ENCODE measurements at places on chromosomes 7 and 10. TPM values are rescaled to one million over a fixed set of nuclear protein-coding genes. Genes with fewer than 3 reads are reported as not detected.

DNA sequence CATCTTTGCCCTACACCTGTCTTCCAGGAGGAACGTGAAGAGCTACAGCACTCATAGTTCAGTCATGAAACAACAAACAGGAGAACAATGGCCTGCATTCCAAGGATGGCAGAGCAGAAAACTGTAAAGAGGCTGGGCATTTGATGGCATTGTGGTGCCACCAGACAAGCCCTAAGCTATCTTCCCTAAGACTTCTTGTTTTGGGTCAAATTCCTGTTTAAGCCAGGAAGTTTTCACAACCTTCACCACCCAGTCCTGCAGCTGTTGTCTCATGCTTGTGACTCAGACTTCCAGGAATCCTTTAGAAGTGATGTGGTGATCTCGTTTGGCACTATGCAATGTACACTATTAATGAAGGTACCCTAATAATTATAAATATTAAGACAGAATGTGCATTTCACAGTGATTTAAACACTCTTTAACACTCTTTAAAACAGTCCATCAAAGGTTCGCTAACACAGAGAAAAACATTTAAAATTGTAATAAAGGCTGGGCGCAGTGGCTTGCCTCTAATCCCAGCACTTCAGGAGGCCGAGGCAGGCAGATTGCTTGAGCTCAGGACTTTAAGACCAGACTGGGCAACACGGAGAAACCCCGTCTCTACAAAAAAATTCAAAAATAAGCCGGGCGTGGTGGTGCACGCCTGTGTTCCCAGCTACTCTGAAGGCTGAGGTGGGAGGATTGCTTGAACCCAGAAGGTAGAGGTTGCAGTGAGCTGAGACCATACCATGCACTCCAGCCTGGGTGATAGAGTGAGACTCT lies 2.7 kb upstream of the HERPUD2 start:
- DNase-seq: no peak

GRCh38 chr7:131536361-131536849 lies 20.0 kb downstream of the PODXL start:
- no peak for DNase-seq

Gene CEP55
- 15.7 TPM for polyA plus RNA-seq

DNA sequence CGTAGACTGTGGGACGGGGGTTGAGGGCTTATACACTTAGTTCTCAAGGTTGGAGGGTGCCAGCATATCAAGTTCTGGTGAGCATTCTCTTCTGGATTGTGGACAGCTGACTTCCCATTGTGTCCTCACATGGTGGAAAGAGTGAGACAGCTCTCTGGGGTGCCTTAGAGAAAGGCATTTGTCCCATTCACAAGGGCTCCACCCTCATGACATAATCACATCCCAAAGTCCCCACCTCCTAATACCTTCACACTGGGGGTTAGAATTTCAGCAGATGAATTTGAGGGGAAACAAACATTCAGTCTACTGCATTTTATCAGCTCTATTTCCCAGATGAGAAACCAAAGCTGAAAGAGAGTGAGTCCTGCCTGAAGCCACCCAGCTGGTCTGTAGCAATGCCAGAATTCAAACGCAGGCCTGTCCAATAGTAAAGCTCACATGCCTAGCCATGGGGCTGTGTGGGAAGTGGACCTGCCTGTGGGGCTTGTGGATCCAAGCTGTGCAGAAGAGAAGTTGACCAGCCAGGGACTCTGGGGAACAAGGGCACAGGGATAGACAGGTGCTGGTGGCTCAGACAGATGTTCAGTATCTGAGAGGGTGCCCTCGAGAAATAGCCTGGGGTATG lies 34.9 kb upstream of the LOXL4 start:
- DNase-seq: no peak

Gene GIMAP6
- 14.3 TPM for polyA plus RNA-seq

Data from renal pelvis (tissue), 12 donors.